ENCODE measurements at places on chromosomes 1 and 21.

DNA sequence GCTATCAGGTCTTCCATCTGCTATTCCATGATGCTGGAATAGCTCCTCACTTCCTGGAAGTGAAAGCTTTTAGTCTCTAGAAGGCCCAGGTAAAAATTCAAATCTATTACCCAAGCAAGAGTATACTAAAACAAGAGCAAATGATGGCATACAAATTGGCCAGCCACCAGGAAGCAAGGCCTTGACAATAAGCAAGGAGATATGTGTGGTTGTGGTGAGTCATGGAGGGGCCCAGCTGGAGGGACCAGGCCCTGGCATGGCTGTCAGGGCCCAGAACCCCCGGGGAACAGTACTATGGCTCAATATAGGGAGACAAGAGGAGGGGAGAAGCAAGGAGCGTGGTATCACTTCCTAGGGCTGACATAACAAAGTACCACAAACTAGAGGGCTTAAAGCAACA is 358.7 kb downstream of the RRAGC start:
- no peak for DNase-seq

DNA sequence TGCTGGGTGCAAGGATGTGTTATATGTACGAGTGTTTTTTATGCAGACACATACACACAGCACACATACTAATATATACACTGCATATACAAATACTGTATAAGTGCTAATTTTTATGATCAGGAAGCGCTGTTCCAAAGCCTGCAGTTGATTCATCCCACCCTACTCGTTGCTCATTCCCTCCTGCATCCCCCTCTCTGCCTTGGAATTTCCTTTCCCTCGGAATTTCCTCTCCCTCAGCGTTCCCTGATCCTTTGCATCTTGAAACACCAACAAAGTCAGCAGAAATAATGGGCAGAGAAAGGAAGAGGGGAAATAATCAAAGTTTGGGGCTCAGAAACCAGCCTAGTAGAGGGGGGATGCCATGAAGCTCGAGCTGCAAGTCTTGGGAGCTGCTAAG is 98.9 kb downstream of the CSMD2 start:
- no peak for DNase-seq

GRCh38 chr1:38029685-38030511 is 16.7 kb downstream of the POU3F1 start:
- DNase-seq: no peak

GRCh38 chr1:206420471-206420870 is 49.8 kb upstream of the IKBKE start:
- no peak for DNase-seq

- no peak for DNase-seq
Measured at GRCh38 chr21:40923407-40923806, 76.4 kb upstream of the DSCAM start.

- no peak for DNase-seq
Measured at GRCh38 chr1:23869051-23869450, 961 bp upstream of the FUCA1 start.

DNA sequence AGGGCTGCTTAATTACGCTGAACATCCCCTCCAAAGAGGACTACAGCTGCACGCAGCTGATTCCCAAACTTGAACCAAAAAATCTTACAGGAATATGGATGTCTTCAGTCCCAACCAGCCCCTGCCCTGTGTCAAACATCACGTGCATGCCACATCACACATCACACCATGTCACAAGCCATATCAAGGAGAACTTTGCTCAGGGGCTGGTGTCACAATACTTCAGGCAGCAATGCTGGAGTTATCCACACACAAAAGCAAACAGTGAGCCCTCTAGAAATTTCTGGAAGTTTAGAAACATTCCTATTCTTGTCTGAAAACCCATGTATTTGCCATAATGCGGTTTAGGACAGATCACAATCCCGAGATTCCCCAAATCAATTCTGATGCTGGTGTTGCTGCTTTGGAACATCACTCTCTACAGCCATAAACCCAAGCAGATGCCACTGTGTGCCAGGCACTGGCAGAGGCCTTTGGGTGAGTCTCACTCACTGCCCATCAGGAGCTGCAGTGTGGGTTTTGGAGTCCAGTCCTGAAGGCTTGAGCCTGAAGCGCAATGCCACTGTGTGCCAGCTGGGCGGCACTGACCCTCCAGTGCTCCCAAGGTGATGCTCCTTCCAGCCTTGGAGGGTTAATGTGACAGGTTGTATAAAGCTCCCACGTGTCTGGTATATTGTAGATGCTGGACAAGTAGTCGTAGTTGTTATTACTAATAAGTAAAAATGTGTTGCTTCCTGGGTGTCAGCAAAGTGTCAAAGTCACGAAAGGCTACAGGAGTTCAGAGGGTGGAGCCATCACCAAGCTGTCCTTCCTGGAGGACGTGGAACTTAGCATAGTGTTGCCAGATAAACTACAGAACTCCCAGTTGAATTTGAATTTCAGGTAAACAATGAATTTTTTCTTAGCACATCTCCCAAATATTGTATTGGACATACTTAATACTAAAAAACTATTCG is 20.1 kb upstream of the EFNA1 start:
- DNase-seq: no peak

- no peak for DNase-seq
Measured at GRCh38 chr1:226806988-226807387, 63.4 kb upstream of the PSEN2 start.
